Psoas muscle (tissue), 8 donors: ENCODE measurements at places on chromosomes 11 and 22.

- DNase-seq: peak; percentile 46
These were observed 2.7 kb upstream of the MUC5B start for GRCh38 chr11:1219834-1220815.

GRCh38 chr11:115256397-115257197 is 247.6 kb downstream of the CADM1 start:
- no peak for DNase-seq

DNA sequence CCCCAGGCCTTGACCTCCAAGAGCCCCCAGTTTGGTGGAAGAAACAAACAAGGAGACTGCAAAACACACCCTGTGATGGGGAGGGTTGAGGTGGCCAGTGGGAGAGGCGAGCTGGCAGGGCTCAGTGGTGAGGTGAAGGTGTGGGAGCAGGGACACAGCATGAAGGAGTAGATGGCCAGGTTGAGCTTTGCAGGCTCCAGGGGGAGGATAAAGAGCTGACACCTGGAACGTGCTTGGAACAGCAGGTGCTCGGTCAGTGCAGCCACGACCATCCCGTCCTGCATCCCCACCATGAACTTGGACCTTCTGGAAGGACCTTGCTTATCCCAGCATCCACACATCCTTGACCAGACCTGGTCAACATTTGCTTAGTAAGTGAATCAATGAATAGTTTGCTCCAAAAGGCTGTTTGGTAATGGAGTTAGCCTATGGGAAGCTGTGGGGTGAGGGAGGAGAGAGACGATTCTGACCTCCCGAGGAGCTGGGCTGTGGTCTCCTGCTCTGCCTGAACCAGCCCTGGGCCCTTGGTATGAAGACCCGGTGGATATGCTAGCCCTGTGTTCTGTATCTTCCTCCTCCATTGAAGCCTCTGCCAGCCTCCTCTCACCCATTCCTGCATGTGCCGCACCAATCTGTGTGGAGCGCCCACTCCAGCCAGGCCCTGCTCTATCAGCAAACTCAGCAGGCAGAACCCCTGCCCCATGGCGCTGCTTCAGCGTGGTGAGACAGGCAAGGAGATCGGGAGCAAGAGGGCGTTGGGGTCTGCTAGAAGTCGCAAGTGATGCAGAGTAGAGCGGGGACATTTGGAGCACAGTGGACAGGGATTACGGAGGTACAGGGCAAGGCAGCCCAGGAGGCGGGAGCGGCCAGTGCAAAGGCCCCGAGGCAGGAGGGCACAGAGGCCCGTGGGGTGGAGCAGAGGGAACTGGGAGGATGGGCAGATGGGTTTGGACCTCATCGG is 9.9 kb downstream of the LINC01488 start:
- peak; percentile 11 for DNase-seq

- no peak for DNase-seq
These were observed 4.5 kb downstream of the SHISA8 start for GRCh38 chr22:41910050-41911000.

DNA sequence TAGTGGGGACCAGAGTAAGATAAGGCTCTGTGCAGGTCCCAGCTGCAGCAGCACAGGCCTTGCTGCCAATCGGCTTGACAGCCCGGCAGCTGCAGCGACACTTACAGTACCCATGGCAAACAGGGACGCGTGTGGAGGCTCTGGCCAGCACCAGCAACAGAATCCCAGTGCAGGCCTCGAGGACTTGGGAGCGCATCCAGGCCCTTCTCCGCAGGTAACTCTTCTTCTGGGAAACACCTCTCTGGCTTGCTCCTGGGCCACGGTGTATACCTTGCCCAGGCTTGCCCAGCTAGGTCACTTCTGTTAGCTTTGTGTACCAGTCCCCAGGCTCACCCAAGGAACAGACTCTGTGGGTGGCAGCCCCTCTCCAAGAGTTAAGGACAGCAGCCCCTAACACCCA is 126.7 kb downstream of the CTTN start:
- DNase-seq: peak; percentile 25

DNA sequence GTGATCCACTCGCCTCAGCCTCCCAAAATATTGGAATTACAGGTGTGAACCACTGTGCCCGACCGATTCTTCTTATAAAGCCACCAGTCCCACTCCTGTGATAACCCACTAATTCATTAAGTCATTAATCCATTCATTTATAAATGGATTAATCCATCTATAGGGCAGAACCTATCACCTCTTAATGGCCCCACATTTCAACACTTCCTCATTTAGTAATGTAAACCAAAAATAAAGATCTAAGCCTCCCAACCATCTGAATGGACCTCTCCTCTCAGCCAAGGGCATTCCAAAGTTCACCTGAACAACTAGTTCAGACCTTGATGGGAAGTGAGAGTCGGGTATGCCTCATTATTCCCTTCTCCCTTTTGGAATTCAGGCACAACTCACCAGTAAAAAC is 9.9 kb upstream of the MRPL11 start:
- no peak for DNase-seq

DNA sequence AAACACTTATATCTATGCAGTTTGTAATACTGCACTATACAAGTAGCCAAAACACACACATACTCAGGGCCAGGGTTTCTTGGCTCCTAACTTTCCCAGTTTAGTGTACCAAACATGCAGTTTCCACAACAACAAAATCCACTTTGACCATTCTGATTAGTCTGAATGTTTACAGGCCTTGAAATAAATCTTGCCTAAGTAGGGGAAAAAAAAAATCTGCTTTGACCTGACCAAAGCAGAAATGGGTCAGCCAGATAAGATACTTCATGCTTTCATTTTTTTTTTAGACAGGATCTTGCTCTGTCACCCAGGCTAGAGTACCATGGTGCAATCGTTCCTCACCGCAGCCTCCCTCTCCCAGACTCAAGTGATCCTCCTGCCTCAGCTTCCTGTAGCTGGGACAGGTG is 10.1 kb downstream of the PRR14L start:
- DNase-seq: no peak

GRCh38 chr11:126257764-126258163 is 10.9 kb downstream of the SRPRA start:
- no peak for DNase-seq

- no peak for DNase-seq
These were observed 733.5 kb upstream of the CCDC90B start for GRCh38 chr11:84019571-84020194.

GRCh38 chr11:44400431-44400830 is 90.5 kb upstream of the ALX4 start:
- DNase-seq: no peak

DNA sequence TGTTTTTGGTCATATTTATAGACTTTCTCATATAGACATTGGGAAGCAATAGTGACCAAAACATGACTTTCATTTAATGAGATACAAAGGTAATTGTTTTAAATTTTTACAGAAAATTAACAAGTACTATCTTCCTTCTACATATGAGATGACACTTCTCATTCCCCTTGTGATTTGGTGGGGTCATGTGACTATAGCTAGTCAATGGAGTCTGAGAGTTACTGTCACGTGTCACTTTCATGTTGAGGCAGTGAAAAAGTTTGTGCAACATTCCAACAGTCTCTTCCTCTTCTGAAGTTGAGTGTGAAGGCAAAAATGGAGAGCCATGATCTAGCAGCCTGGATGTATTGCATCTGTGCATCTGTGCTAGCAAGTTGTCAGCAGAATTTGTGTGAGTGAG is 618.3 kb upstream of the LRRC4C start:
- DNase-seq: no peak

GRCh38 chr11:11206484-11206883 is 146.6 kb downstream of the CSNK2A3 start:
- DNase-seq: no peak

DNA sequence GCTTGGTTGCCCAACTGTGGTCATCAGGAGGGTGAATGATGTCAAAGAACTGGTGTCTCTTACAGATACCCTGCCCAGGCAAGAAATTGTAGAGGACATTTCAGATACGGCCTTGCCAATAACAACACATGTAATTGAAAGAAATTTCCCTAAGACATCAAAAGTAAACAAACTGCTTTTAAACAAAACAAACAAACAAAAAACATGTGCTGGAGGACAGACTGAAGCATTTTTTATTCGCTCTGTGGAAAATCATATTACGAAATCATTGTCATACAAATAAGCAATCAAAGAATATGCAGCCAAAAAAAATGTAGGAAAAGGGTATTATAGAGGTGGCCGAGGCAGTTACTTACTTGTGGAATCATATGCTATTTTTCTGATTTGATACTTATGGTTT is 52.1 kb upstream of the MYEOV start:
- no peak for DNase-seq

DNA sequence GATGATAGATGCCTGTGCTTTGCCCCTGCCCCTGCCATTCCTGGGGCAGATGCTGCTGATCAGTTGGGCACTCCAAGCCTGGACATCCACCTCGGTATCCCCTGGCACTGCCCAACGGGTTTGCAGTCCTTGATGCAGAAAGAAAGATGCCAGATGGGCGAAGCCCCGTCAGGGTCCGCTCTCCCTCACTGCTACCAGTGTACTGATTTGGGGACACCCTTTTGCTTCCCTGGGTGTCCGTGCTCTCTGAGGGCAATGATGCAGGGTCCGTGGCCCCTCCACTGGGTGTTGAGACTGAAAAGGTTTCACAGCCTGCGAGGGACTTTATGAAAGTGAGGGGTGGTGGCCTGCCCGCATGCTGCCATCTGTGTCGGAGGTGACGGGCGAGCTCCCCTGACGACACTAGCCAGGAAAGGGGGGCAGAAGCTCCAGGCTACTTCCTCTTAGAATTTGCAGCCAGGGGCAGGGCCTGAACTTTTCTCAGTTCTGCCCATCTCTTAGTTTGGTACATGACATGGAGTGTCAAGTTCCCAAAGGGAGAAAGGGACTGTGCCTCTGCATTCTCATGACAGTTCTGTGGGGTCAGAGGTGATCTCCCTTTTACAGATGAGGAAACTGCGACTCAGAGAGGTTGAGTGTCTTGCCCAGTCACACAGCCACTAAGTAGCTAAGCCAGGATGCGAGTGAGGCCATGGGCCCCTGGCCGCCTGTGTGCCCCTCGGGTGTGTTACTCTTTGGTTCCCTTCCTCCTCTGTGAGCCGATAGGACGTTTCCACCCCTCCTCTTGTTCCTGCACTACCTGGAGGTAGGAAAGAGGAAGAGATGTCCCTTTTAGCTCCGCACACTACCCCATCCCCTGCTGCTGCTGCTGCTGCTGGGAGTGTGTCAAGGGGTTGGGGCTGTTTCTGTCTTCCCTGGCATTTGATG is 96.6 kb downstream of the BCR start:
- no peak for DNase-seq

GRCh38 chr22:20588843-20589581 is 81.6 kb downstream of the MED15 start:
- no peak for DNase-seq

- DNase-seq: no peak
These were observed 96.7 kb downstream of the LARGE1 start for GRCh38 chr22:33823552-33823951.
